ENCODE measurements at places on chromosomes 12 and 14.

DNA sequence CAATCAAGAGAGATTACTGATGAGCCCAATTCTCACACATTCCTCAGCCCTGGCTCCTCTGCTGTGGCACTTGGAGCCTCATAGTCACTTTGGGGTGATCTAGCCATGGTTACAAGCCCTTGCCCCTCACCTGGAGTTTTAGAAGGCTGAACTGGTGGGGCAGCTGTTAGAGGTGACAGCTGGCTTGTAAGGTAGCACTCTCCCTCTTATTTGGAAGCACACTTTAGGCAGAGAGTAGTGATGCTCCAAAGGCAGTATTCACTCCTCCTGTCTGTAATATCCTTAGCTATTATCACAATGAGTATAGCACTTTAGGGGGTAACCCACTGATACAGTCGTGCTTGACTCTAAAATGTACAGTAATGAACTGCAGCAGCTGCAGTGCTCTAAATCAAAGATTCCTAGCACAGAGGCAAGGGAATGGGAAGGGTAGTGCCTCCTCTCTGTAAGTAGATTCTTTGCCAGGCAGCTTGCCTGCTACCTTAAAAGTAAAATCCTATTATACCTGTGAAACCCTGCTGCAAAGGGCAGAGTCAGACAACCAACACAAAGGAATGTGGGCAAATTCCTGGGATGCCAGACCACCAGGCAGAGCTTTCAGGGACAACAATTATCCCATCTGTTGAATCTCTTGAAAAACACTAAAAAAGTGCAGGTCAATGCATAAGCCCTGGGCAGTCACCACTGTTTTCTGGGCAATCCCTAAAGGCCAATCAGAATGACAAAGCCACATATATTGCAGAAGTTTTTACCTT lies 336.3 kb downstream of the NOVA1 start:
- peak; percentile 69 for DNase-seq

- DNase-seq, result no peak
Observed at GRCh38 chr12:69527506-69528272, 57.5 kb downstream of the FRS2 start.

DNA sequence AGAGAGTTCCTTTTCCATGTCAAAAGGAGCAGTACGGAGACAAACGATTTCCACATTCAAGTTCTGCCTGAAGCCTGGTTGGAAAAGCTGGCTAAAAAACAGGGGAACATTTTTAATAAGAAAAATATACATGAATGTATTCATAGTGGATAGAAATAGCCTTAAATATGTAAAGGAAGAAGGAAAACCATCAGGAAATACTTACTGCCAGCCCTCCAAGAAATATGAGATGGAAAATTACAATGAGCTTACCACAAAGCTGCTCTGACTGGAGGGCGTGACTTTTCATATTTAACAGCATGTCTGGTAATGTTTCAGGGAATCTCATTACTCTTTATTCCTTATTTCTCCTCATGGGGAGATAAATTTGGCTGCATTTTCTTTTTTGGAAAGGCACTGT lies 75.9 kb upstream of the ZDHHC17 start:
- DNase-seq, result no peak

- peak; percentile 92 for DNase-seq
Observed at GRCh38 chr12:2284857-2285256, 232.1 kb downstream of the CACNA1C start.

- no peak for DNase-seq
Observed at GRCh38 chr14:77106666-77107065, 8.6 kb downstream of the CIPC start.

- no peak for DNase-seq
Observed at GRCh38 chr14:78713716-78714115, 543.5 kb downstream of the NRXN3 start.

Data from GM23338 (cell line).